Pancreas (tissue), 10 donors: ENCODE measurements at places on chromosomes 3 and 15. TPM values are rescaled to one million over a fixed set of nuclear protein-coding genes. Genes with fewer than 3 reads are reported as not detected.

The RNF123 gene
- 27.6 TPM for total RNA-seq

The HTR3E gene
- 0.41 TPM for total RNA-seq

The CELF6 gene
- total RNA-seq, result 0.55 TPM

The HRH1 gene
- total RNA-seq, result 0.16 TPM

The IGSF11 gene
- 1.5 TPM for total RNA-seq

The GRK7 gene
- not detected for total RNA-seq

The SLC41A3 gene
- 38.1 TPM for total RNA-seq

The SOX2 gene
- not detected for total RNA-seq
